ENCODE measurements at places on chromosomes 3 and 15.

DNA sequence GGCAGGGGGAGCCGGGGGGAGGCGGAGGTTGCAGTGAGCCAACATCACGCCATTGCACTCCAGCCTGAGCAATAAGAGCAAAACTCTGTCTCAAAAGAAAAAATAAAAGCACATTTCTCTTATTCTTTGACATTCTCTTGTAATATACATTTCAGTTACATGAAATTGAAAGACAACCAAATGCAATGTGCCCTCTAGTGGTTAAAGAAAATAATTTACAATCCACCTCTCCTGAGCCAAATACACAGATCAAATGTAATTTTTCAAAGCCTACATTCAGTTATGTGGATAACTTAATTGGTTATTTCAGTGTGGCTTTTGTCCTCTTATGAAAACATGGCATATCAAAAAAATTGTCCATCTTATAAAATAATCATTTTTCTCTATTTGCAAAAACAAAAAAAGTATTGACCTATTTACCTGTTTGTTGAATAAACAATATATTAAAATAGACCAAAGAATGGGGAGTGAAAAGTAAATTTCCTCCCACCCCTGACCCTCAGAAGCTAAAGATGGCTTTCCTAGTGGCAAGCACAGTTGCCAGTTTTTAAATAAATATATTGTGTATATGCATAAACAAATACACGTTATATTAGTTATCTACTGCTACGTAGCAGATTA is 14.2 kb upstream of the U2SURP start:
- DNase-seq: no peak

- no peak for DNase-seq
Measured at GRCh38 chr3:24963762-24964625, 464.1 kb upstream of the RARB start.

GRCh38 chr3:37163262-37164015 is 10.9 kb downstream of the LRRFIP2 start:
- no peak for DNase-seq

DNA sequence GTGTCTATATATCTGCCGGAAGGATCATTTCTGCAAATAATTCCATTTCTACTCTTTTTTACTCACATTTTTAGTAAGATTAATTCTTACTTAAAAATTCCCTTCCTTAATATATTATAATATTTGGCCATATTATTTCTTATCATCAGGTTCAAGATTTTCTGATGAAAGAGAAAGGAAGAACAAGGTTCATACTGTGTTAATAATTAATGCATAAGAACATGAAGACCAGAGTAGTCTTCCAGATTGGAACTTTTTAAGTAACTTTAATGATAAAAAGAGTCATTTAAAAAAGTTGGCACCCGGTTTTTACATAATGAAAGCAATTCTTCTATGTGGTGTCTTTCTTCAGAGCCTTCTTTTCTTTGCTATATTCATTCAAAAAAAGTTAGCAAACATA is 590 bp downstream of the ACKR4 start:
- no peak for DNase-seq

- no peak for DNase-seq
Measured at GRCh38 chr15:25787381-25787780, 75.7 kb downstream of the ATP10A start.

DNA sequence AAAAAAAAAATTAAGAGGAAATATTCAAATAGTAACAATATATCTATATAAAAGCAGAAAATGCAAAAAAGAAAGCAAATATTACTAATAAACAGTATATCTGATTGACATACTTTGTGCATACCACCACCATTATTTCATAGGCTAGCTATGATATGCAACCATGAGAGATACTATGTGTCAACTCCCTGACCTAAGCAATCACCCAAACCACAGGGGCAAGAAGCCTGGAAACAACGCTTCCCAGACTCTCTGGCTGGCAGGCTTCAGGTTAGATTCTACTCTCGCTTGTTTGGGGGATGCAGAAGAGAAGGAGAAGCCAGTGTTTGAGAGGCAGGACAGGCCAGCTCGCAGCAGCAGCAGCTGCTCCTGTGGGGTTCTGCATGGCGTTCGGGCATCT is 169.3 kb upstream of the TPM1 start:
- no peak for DNase-seq

- DNase-seq: no peak
Measured at GRCh38 chr15:98878862-98879261, 128.7 kb downstream of the PGPEP1L start.

- no peak for DNase-seq
Measured at GRCh38 chr3:133443649-133444422, 44.0 kb downstream of the BFSP2 start.

- DNase-seq: no peak
Measured at GRCh38 chr3:50138266-50139200, 16.6 kb upstream of the SEMA3F start.

DNA sequence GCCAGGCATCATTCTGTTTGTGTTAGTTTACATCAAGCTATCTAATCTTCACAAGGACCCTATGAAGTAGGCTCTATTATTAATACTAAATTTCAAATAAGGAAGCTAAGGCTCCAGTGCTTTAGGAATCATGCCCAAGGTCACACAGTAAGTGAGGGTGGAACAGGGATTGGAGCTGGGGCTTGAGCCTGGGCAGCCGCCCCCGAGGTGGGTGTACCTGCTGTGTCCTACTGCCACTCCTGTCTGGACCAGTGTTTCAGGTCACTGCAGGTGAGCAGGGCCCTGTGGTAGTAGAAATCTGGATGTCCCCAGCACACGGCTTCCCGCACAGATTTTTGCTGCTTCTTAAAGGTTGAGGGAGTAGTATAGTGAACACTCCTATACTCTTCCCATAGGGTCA is 6.5 kb downstream of the KLF13 start:
- DNase-seq: no peak

DNA sequence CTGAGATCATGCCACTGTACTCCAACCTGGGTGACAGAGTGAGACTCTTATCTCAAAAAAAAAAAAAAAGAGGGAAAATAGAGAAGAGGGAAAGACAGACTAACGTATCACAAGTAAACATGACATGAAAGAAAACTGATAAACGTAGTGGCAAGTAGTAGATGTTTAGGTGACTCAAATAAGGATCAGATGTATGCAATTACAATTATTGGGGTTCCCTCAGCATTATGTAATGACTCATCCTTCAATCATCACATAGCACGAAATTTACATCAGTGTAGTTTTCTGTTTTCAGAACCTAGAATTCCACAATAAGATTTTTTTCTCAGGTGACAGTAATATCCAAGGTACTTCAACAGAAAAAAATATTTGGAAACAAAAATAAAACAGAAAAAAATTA is 46.6 kb downstream of the DPP8 start:
- no peak for DNase-seq

DNA sequence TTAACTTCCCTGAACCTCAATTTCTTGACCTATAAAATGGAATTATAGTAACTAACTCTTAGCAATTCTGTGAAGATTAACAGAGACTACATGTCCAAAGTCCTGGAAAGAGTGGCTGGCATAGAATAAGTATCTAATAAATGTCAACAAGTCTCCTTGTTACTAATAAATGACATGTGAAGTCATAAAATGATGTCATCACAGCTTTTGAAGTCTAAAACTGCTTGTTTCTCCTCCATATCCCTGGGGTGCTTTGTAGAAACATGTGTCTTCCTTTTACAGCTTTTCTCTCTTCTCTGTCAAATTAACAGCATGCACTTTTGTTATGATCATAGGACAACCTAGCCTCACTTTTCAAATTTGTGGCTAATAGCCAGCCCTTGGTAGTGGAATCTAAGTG is 510.2 kb downstream of the NTRK3 start:
- no peak for DNase-seq

- DNase-seq: no peak
Measured at GRCh38 chr3:5205165-5205941, 17.8 kb downstream of the EDEM1 start.

Measured in stimulated activated CD8-positive, alpha-beta memory T cell treated with anti-CD3 and anti-CD28 coated beads, Interleukin-7, amount 100 ng/mL, for 4 hours (primary cell).